ENCODE measurements at places on chromosomes 2 and 18.

- DNase-seq: no peak
Measured at GRCh38 chr18:79047556-79048244, 21.5 kb upstream of the ATP9B start.

- peak; percentile 2 for DNase-seq
Measured at GRCh38 chr18:79411614-79412526, 16.1 kb downstream of the NFATC1 start.

DNA sequence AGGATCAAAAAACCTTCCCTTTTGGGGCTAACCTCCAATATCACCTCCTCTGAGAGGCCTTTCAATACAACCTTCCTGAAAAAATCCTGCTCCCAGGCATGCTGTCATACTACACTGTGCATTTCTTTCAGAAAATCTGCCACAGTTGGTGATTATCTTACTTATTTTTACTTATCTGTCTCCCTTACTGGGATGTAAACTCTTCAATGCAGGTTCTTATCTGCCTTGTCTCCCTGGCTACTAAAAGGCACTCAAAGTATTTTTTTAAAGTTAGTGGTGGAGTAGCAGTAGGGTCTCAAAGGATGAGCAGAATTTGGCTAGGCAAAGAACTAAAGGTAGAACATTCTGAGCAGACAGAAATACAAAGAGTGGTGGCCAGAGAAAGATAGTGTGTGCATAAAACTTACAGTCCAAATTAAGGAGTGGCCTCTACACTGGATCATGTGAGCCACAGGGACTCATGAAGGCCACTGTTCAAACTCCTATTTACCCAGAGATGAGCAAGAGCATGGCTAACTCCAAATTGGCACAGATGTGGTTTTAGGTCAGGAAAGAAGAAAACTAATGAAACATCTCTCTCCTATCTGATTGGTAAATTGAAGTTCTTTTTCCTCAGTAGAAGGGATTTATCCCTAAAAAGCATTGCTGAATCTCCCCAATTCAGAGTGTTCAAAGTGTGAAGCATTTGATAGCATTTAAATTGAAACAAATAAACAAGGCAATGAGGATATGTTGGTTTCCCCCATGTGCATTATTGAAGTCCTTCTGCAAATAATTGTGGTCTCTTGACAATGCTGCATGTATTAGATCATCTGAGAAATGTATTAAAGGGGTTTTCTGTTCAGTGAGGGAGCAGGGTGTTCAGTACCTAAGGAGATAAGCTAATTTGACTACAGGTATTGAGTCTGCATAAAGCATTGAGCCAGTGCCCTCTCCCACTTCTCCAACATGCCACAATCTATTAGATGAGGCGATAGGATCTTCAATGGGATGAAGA lies 285.5 kb downstream of the MREG start:
- DNase-seq: no peak

DNA sequence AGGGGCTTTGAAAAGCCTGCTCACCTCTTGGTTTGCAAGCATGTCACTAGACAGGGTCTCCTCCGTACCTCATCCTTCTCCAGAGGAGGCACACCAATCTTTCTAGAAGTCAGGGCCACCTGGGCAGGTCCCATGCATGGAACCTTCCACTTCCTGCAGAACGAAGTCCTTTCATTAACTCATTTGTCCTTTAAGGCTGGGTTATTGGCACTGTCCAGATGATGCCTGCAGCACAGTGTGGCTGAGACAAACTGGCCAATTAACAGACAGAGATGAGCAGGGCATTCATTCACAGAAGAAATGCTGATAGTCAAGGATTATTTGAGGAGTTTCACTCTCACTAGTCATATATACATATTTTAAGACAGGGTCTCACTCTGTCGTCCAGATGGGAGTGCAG lies 245.3 kb downstream of the TFCP2L1 start:
- DNase-seq: no peak

- no peak for DNase-seq
Measured at GRCh38 chr2:173979751-173980351, 14.7 kb upstream of the SP3 start.

DNA sequence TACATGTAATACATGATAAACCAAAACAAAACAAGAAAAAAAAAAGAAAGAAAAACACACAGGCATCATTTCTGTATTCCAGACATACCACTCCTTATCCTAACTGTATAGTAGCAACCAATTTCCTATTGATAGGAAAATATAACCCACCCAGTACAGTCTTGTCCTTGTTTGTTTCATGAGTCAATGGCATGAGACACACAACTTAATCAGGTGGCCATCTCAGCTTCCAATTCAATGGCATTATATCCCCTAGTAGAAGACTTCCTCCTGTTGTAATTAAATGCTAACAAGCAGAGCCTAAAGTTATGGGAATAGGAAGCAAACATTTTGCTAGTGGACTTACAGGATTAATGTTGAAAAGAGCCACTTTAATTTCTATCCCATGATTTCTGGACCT lies 121.0 kb upstream of the NOL4 start:
- no peak for DNase-seq

All from activated CD4-positive, alpha-beta T cell treated with anti-CD3 and anti-CD28 coated beads for 36 hours (primary cell).